ENCODE measurements at places on chromosomes 5 and 9.

GRCh38 chr9:133986774-133987445, 5.2 kb downstream of the VAV2 start:
- DNase-seq = no peak

DNA sequence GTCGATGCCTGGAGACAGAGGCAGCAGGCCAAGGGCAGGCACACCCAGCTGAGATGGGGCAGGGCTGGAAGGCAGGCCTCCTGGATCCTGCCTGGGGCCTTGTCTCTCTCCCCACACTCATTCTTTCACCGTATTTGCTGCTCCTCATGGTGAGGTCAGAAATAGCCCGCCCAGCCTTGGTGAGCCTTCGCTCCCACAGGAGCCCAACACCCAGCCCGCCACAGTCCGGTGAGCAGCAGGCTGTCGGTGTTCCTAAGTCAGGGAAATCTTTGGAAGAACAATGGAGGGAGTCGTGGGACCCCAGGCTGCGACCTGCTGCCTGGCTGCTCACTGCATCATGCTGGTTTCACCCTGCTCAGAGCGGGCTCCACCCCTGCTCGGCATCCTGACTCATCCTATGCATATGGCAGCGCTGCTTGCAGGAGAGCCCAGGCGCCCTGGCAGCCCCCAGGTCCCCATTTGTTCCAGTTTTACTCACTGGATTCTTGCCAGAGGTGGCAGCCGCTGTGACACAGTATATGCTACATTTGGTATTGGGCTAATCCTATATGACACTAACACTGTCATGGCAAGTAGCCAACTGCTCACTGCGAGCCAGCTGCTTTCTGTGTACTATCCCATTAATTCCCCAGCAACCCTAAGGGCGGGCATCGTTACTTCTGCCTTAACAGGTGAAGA, 53.2 kb upstream of the NCS1 start:
- no peak for DNase-seq

DNA sequence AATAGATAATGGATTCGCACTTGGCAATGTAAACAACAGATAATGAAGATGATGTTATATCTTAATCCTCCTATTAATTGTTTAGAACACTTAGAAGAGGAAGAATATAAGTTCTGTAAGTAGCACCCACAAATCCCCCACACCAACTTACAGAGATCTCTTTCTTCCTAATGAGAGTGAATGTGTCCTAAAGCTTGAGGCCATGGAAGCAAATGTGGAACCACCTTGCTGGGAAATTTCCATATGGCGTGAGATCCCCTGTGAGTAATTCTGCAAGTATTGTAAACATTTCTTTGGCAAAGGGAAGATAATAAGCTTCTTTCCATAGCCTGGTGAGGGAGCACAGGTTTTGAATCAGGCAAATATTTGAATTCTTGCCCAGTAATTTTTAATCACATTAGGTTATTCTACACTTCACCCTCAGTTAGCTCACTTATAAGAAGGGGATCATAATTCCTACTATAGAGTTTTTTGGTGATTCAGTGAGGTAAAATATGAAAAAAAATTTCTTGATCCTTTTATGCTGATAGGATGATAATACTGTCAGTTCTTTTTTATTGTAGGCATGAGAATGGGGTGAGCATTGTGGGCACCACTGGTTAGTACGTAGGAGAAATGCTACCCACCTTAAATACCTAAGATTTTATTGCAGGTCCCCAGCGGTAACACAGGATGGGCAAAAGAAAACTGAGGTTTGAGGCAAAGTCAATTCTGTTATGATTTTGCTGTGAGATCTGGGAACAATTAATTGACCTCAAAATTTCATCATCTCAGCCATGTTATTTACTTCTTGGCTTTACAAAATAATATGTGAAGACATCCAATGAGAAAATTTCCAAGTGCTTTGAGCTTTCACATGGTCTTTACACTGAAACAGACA, 574.8 kb downstream of the PSAT1 start:
- no peak for DNase-seq

- DNase-seq = no peak
Measured at GRCh38 chr9:114880291-114880745, 50.1 kb downstream of the TNFSF8 start.

GRCh38 chr9:120289990-120290975, 289.7 kb downstream of the CDK5RAP2 start:
- no peak for DNase-seq

DNA sequence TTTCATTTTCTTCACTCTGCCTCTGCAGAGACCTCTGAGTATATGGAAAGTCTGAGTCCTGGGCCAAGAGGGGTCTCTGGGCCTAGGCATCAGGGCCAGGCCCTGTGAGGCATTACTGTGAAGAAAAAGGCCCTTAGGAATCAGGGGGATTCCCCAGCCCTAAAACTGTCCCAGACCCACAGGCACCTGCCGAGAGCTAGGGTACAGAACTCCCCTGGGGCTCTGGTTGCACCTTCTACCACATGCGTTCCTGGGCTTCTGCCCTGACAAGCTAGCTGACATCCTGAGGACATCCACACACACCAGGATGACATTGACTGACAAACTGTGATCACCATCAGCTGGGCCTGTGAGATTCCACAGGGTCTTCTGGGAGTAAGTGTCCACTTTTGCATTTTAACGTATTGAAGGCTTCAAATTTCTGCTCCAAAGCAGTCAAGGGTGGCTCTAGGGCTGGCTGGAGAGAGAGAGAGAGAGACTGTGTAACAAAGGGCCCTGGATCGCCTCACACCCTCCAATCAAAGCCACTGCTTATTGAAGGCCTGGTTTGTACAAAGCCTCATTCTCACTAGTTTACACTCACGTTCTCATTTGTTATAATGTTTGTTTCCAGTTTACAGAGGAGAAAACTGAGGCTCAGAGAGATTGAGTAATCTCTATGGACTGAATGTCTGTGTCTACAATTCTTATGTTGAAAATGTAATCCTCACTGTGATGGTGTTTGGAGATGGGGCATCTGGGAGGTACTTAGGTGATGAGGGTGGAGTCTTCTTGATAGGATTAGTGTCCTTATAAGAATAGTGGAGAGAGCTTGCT, 45.1 kb downstream of the TGFBI start:
- DNase-seq = no peak

- no peak for DNase-seq
Measured at GRCh38 chr9:92100237-92100911, 14.8 kb downstream of the SPTLC1 start.

DNA sequence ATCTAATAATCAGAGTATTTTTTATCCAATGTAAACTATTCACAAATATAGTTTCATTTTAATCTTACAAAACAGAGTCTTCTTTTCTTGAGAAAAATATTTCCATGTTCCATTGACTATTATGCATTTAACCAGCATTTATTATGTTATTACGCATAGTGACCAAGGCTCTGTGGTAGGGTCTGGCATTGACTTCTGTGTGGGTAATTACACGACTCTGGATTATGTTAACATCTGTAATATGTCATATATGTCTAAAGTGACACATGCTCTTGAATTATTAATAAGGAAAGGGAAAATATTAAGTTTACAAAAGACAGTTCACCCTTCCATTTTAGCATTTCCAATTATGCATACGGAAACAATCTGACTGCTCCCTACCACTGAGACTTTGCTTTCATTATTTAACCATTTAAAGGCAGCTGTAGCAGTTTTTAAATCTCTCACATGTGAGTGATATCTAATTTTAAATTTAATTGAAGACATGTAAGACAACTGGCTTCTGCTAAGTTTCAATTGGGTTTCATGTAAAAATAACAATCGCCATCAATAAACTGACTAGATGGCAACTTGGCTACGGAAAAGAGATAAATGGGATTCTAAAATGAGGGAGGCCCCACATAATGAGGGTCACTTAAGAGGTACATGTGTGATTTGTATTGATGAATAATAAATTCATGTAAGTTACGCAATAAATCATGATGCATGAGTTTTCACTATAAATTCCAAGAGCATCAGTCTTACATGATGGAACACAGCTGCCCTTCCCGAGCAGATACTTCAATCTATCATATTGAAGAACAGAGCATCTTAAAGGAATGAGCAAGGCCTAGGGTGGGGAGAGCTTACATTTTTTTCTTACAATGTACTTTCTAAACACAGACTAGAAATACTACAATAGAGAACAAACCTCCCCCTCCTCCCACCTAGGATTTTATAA, 1056.8 kb downstream of the MAT2B start:
- DNase-seq = no peak

GRCh38 chr9:132742821-132743311, 72.6 kb downstream of the GTF3C4 start:
- DNase-seq = no peak

DNA sequence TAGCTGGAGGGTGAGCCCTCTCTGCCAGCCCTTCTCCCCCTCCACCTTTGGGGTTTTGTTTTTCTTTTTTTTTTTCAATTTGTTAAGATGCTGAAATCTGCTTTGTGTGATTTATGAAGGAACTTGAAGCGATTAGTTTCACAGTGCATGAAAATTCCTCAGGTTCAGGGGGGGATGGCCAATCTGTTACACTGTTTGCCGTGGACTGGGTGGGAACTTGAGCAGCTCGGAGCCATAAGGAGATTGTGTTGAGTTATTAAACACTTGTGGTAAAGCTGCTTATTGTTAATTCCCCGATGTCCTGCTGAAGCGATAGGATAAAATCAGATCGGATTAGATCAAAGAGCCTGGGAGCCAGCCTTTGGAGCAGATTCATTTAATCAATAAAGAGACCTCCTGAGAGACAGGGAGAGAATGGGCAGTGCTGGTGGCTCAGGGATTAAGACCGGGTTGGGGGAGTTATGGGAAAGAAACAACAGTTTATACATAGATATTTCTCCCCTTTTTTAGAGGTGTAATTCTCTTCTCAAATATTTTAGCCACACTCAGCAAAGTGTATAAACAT, 105.8 kb upstream of the SPATA31D4 start:
- DNase-seq = no peak

DNA sequence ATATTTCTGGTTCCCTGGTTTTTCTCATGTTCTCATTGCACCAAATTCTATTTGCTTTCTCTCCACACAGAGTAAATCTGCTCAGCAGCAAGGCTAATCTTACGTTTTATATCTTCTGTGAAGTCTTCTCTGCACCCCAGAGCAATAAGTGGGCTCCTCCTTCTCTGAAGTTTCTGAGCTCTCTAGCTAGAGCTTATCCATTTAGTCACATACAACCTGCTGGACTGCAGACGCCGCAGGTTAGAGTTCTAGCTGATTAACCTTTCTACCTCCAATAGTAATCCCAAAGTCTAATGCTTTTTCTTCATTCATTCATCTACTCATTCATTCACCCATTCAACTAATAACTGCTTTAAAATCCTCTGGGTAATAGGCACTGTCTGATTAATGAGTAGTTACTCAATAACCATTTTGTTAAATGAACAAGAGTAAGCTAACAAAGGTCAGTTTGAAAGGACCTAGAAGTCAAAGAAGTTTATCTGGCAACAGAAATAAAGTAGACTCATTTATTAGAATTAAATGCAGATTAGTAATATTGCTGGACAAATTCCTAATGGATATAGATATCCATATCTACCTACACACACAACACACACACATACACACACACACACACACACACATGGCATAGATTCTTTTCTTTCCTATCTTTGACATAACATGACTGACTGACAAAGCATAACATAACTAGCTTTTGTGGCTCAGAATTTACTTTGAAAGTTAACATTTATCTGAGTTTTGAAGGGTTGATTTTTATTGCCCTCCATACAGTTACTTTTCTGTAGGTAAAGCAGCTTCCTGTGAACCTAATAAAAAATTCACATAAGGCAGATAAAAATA, 984.6 kb upstream of the SEMA6A start:
- DNase-seq = no peak

DNA sequence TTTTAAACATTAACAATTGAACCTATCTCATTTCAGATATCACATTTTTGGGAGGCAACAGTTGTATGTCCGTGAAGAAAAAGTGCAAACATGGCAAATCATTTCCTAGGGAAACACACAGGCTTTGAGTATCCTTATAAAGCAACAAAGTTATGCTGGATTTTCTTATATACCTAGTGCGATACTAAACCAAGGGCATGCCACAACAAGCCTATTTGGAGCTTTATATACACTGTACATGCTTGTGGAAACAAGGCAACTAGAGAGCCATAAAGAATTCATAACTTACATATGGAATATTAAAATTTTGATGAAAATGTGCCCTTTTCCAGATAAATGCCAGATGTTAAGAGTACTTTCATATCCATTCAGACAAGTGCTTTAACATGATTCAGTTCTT, 191.4 kb downstream of the DCP2 start:
- DNase-seq = no peak

DNA sequence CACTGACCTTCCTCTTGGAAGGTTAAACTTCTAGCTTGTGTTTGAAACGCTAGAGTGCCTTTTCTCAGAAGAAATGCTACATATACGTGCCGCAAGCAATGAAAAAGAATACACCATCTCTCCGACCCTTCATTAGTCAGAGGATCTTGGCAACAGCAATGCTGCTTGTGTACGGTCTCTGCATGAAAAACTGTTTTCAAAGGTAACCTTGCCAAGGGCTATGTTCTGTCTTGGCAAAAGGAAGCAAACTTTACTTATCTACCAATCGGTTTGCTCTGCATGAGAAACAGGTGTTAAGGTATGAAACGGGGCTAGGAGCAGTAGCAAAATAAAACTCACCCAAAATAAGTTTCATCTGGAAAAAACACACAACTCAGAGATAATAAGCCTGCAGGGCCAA, 297.8 kb downstream of the FBXL17 start:
- DNase-seq = no peak

- DNase-seq = no peak
Measured at GRCh38 chr5:32720300-32720699, 9.2 kb downstream of the NPR3 start.

- DNase-seq = no peak
Measured at GRCh38 chr9:99199938-99200539, 21.7 kb downstream of the ALG2 start.

- DNase-seq = no peak
Measured at GRCh38 chr9:6646293-6646636, 736 bp upstream of the GLDC start.

DNA sequence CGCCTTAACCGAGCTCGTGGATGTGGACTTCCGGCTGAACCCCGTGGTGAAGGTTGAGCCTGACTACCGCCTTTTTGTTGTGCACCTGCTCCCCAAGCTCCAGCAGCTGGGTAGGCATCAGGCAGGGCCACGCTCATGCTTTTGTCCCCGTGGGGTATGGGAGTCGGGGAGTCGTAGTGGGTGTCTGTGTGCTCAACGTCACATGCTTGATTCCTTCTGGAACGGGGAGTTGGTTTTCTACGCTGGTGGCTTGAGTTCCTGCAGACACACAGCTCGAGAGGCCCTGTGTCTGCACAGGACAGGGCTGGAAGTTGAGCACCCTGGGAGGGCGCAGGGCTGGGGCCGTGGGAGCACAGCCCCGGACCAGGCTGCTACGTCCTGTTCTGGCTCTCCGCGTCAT, 8.0 kb downstream of the CEP72 start:
- no peak for DNase-seq

Data from testis (tissue), 5 donors.